SW 1271 (cell line): ENCODE measurements at places on chromosomes 3 and 15.

DNA sequence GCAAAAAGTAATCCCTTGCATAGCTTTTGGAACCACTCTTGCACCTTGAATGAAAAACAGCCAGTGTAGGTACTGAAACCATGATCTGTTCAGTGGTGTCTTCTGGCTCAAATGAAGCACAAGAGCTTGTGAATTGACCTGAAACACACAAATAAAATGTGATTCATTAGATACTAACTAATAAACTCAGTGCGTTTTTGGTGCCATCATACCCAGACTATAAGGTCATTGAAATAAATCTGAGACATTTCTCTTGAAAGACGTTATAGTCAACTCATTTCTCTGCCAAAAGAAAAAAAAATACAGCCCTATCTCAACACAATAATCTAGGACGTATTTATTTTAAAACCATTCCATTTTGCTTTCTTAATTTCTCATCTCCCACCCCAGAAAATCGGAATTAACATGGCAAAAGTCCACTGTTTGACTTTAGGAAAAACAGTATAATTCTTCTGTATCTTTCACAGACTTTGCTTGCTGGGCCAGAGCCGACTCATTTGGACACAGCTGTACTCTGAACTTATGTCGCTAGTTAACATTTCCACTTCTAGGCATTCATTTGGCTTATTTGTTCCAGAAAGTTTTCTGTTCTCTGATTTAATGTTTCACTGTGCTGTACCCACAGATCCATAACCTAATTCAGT, 284.9 kb upstream of the TBL1XR1 start:
- no peak for DNase-seq

DNA sequence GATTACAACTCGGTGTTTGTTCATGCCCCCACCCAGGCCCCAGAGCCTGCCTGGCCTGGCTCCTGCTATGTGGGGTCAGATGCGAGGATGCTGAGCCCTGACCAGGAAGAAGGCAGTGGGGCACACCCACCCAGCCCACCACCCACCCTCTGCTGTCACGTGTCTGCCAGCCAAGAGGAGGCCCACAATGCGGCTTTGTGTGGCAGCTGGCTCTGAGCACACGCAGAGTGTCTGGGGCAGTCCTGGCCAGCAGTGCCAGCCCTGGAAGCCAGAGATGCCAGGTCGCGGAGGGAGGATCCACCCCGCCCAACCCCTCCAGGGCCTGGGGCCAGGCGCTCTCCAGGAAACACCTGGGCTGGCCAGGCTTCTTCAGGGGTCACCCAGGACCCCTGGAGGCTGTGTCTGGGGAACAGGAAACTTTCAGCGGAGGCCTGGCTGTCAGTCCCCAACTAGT, 26.4 kb upstream of the KLF13 start:
- DNase-seq, result no peak

DNA sequence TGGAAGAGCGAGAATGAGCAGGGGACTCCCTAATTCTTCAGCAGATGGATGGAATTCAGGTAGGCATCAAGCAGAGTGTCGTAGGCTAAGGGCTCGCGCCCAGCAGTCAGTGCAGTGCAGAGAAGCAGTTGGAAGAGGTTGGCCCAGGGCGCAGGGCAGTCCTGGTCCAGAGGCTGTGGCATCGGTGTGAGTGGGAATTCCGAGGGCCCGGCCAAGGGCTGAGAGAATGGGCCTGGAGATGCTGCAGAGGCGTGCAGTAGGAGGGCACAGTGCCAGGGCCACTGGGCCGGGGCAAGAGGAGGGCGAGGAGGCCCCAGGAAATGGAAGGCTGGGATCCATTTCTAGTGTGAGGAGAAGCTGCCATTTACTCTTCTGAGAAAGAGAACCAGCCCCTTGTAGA, 74.4 kb downstream of the AAGAB start:
- no peak for DNase-seq

DNA sequence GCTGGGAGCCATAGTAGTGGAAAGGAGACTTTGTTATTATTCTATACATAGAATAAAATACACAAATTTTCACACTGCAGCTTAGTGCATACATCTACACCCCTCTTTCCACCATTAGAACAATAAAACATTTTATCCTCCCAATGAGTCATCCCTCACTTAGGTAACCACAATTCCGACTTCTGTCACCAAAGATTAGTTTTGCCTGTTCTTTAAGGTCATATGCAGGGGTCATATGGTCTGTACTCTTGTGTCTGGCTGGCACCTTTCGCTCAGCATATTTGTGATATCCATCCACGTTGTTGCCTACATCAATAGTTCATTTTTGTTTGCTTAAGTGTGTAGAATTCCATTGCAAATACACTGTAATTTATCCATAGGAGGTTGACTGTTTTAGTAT, 399.4 kb downstream of the SHQ1 start:
- no peak for DNase-seq

- no peak for DNase-seq
Measured at GRCh38 chr15:66285533-66286280, 7.7 kb upstream of the DIS3L start.

DNA sequence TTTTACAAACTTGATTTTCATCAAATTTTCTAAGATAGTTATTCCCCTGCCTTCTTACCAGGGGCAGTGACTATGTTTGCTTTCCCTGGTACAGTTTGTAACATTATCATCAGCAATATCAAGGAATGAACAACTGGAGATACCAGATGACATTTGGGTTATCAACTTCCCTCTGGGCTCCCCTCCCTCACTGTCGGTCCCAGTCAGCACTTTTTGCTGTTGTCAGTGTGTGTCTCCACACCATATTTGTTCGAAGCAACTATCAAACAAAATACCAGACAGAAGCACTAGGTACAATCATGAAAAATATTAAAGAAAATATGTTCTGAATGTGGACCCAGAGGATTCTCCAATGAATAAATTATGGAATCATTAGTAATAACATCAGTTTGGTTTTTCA, 75.3 kb downstream of the PLOD2 start:
- DNase-seq, result no peak

- DNase-seq, result no peak
Measured at GRCh38 chr3:161821591-161821990, 325.0 kb downstream of the OTOL1 start.

GRCh38 chr3:45991341-45991740, 4.3 kb downstream of the FYCO1 start:
- no peak for DNase-seq

GRCh38 chr3:64865839-64866570, 178.2 kb upstream of the ADAMTS9 start:
- no peak for DNase-seq

GRCh38 chr15:57144448-57144847, 226.0 kb downstream of the TCF12 start:
- DNase-seq, result no peak

DNA sequence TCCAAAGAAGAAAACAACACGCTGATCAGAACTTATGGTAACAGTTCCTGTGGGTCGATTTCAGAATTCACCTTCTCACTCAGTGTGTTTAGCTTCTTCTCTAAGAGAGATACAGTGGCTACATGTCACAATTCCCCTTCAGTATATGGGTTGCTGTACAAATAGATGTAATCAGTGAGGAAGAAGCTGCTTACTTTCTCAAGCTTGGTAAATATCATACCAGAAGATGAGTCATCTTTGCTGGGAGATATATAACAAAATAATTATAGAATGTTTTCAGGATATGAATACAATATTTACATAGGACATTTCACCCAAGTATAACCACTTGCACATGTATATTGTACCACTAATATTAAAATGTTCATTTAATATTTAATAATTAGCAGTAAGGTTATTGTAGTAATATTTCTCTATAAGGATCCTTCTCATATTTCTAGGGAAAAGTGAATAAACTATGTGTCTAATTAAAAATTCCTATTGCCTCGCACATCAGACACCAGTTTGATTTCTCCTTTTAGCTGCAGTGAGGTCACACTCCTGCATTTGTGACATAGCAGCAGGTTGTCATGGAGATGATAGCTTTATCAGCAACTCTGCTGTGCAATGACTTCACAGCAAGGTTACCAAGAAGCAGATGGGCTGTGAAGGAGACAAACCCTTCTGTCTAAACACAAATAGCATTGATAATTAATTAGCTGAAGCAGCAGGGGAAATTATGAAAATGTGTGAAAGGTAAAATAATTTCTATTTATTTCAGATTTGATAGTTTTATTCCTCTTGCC, 211.4 kb downstream of the TUSC7 start:
- DNase-seq, result no peak

- no peak for DNase-seq
Measured at GRCh38 chr3:157126365-157126764, 33.6 kb downstream of the CCNL1 start.

- DNase-seq, result no peak
Measured at GRCh38 chr3:128354788-128355542, 111.7 kb downstream of the DNAJB8 start.

- DNase-seq, result no peak
Measured at GRCh38 chr3:47762233-47762632, 19.5 kb downstream of the SMARCC1 start.

- no peak for DNase-seq
Measured at GRCh38 chr3:142664311-142664710, 59.5 kb upstream of the TRPC1 start.

DNA sequence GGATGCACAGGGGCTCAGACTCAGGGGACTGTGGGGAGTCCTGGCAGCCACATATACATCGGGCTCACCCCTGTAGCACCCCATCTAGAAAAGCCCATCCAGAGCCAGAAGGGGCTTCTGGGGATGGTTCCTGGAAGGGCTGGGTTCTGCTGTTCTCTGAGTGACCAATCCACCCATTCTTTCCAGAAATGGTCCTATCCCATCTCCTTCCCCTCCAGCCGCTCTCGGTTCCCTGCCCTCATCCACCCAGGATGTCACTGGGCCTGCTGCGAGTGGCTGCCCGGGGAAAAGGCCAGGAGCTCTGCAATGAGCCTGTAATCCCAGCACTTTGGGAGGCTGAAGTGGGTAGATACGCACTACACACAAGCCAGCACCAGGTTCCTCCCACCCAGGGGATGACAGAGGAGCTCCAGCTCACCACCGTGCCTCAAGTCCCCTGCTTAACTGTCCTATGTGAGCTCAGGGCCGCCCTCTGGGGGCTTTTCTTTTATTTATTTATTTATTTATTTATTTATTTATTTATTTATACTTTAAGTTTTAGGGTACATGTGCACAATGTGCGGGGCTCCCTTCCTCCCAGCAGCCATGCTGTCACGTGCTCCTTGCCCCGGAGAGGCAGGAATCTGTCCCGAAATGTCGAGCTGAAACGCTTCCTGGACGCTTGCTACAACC, 13.6 kb upstream of the CSK start:
- DNase-seq, result peak; percentile 22

DNA sequence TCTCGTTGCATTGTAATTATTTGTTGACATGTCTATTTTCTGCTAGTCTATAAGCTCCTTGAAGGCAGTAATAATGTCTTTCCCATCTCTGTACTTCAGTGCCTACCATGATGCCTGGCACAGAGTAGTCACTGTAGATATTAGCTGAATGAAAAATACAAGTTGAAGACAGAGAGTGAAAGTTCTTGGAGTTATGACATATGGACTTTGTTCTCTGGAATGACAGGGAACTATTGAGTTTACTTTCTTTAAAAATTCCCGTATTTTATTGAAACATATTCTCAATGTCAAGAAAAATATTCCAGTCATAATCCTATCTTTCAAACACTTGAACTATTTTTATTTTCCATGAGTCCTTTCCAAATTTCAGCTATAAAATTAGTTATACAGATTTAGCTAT, 3.0 kb downstream of the BLM start:
- no peak for DNase-seq

DNA sequence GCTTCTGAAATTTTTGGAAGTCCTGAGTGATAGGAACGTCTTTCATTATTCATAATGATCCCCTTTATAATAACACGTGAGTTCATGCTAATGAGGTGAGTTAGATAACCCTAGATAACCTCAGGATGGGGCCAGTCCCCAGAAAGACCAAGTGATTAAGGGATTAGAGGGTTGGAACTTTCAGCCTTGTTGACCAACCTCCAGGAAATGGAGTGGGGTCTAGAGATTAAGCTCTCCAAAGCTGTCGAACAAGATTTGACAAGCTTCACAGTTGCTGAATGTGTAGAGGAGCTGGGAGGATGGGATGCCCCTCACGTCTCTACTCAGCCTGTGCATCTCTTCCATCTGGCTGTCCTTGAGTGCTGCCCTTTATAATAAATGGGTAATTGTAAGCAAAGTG, 107.1 kb downstream of the ZMAT3 start:
- no peak for DNase-seq

GRCh38 chr3:65674226-65674625, 364.5 kb downstream of the MAGI1 start:
- no peak for DNase-seq

DNA sequence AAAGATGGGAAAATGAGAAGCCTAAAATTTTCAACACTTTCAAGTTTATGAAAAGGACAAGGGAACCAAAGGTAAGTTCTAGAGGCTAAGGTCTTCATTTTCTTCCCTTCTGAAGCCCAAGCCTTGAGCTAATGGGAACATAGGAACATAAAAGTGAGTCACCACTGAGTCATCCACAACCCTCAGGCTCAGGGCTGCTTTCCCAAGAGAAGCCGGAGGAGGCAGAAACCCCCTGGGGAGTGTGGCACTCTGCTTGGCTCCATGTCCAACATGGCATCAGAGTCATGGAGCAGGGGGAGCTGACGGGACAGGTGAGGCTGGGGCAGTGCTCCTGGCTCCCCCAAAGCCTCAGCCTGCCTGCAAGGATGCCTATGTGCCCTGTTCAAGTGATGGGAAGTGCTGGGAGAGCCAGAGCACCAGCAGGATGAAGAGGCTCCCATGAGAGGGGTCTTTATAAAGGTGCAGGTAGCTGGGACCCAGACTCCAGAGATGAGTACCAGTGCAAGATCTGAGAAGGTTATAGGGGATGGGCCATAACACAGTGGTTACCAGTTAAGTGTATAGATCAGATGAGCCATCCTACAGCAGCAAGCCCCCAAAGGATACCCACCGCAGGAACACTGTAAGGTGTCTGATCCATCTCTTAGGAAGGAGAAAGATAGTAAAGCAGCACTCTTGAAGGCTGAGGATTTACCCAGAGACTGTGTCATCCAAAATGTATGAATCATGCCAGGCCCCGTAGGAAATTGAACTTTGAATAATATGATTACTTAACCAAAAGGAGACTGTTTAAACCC, 31.8 kb upstream of the RYR3 start:
- DNase-seq, result peak; percentile 85

DNA sequence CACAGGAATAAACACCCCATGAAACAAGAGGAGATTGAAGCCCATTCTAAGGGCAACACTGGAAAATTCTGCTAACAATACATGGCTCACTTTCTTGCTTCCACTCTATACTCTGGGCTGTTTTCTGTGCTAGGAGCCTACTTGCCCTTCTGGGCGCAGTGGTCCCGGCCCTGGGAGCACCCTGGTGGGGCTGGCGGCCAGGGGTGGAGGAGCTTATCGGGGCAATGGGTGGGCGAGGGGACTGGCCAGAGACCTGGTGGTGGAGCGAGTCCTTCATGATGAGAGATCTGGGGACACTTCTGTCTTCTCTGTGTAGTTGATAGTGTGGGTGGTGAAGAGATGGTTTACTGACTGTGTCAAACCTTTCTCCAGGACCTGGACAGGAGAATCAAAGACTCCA, 1128.5 kb downstream of the TBL1XR1 start:
- no peak for DNase-seq

GRCh38 chr3:142310439-142310838, 85.1 kb upstream of the GK5 start:
- DNase-seq, result no peak

GRCh38 chr3:185680231-185680630, 94.1 kb downstream of the SENP2 start:
- no peak for DNase-seq
